ENCODE measurements at places on chromosomes 13 and 19.

DNA sequence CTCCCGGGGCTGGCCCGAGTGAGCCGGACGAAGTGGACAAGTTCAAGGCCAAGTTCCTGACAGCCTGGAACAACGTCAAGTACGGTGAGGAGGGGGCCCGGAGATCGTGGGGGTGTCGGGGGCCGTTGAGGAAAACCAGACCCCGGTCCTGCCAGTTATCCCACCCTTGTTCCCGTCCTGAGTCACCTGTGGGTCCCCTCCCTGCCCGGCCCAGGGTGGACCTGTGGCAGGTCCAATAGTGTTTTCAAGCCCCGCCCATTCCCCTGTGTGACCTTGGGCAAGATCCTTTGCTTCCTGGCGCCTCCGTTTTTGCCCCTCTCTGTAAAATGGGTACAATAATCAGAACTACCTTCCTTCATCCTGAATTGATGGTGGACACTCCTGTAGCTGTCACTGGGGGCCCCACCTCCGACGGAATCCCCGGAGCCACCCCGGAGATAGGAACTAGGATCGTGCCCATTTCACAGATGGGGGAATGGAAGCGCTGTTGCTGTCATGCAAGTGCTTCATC, 593 bp downstream of the ATG4D start:
- no peak for DNase-seq

DNA sequence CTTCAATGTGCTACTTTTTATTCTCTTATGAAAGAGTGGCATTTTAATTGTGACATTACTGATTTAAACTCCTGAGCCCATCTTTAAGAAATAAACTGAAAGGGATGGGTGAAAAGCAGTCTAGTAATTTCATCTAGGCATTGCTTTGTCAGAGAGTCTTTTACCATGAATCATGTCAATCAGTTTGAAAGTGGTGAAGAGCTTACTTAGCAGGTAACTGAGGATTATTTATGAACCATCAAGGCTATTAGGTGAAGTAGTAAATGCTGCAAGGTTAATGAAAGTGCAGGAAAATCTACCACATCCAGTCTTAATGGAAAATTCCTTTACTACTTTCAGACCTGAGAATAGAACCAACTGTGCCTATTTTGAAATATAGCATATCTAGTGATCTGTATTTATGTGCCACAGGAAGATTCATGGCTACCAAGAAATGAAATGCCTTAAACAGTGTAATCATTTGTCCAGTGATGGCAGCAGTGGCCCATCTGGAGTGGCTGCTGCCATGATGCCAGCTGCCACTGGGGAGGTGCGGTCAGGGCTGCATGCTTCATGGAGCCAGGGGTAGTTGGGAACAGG, 368.9 kb downstream of the SLITRK6 start:
- DNase-seq: no peak

DNA sequence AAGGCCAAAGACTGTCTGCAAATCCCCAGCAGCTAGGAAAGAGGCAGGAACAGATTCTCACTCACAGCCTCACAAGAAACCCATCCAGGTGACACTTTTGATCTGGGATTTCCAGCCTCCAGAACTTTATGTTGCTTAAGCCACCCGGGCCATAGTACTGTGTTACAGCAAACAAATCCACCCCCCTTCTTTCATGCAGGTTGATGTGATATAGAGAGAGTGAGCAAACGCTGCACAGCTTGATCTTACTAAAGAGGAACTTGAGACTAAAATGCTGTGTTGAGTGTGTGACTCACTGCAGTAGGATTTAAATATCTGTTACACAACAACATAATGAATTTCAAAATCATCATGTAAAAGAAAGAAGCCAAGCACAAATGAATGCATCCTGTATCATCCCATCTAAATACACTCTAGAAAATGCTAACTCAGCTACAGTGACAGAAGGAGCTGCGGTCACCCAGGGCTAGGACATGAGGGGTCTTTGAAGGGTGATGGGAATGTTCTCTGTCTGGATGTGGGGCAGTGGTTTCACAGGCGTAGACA, 32.2 kb downstream of the RCBTB2 start:
- DNase-seq: no peak

DNA sequence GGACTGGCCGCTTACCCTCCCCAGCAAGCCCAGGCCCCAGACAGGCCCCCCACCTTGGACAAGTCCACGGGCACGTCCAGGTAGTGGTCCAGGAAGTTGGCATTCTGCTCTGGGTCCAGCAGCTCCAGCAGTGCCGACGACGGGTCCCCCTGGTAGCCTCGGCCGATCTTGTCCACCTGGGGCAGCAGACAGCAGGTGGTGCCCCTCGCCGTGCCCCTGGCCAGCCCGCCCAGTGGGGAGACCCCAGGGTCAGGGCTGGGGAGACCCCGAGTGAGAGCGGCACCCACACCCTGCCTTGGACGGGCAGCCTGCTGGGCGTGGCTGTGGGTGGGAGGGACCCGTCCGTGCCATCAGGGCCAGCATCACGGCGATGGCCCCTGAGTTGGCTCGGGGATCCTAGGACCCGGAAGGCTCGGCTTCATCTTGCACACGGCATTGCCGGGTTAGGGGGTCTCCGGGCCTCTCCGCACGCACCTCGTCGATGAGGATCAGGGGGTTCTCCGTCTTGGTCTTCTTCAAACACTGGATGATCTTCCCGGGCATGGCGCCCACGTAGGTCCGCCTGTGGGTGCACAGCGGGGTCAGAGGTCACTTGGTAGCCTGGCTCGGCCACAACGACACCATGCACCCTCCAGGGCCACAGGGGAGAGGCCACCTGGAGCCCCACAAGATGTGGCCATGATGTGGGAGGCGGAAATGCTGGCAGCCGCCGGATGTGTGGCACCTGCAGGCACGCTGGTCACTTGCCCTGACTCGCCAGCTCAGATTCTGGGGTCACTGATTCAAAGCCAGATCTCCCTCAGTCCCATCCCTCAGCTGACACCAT, 6.3 kb downstream of the RPL36 start:
- no peak for DNase-seq

Data from stimulated activated CD4-positive, alpha-beta T cell treated with anti-CD3 and anti-CD28 coated beads, Interleukin-12 subunit alpha, Interleukin-12 subunit beta, amount 100 ng/mL, for 4 hours (primary cell).